HCT116 (cell line): ENCODE measurements at places on chromosomes 5 and 9. TPM values are rescaled to one million over a fixed set of nuclear protein-coding genes. Genes with fewer than 3 reads are reported as not detected.

PCDHGB1 gene
- 0.15 TPM for total RNA-seq

CARTPT gene
- not detected for total RNA-seq

- DNase-seq, result peak; percentile 74
These were observed 51.2 kb downstream of the SLC1A3 start for GRCh38 chr5:36657563-36657995.

DNA sequence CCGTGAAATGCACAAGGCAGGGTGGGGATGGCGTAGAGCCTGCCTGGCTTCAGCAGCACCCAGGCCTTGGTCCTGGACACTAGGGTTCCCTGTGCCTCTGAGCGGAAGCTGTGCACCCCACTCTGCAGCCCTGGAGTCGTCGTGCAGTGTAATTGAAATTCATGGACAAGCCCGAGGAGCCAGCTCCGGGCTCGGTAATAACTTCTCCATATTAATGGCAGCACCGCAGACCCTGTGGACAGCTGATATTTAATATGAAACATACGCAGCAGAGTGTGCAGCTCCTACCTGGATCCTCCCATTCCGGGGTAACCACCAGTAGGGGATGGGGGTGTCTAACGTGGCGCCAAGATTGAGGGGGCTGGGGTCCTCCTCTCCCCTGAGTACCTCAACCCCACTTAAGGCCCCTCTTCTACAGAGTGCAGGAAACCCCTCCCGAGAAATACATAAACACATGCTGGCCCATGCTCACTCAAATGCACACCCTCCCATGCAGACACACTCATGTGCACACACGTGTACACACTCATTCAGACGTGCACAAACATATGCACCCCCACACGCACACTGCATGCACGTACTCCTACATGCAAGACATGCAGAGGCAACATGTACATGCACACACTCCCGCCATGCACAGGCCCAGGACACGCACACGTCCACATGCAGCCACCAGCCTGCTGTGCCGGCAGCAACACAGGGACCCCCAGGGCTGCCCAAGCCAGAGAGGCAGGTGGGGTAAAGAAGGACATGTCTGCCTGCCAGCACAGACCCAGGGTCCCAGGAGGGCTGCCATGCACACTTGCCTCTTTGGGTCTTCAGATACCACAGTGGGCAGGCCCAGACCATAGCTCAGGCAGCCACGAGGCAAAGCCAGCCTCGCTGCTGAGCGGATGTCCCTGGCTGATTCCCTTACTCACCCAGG, 8.1 kb downstream of the ADAMTS2 start:
- DNase-seq, result no peak

DNA sequence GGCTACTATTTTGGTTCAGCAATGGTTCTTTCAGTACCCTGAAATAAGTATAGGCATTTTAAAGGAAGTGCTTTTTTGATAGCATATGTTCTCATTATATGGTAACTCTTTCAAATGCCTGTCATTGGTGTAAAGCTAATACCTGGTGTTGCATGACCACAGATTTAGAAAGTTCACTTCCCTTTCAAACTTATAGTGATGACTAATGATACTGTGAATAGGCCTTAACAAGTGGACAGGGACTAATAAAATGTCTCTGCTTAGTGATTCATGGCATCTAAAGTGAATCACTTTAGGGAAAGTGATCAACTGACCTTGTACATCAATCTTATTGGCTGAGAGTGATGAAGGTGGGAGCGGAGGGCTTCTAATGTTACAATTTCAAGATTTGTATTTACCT, 21.6 kb downstream of the MRPL22 start:
- no peak for DNase-seq
